ENCODE measurements at places on chromosomes 5 and 9.

DNA sequence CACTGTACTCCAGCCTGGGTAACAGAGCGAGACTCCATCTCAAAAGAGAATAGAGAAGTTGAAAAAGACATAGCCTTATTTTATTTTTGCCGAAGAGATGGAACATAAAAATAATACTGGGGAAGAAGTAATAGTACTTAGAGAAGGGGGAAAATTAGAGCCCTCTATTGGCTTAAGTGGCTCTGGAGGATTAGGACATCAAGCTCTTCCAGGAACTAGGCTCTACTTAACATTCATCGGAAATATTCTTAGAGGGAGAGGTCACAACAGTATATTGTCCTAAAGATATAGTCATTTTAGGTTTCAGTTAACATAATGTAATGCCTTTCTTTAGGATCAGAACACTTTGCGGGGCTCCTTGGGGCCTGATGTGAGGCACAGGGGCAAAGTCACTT, 86.0 kb upstream of the PLPP1 start:
- no peak for DNase-seq

DNA sequence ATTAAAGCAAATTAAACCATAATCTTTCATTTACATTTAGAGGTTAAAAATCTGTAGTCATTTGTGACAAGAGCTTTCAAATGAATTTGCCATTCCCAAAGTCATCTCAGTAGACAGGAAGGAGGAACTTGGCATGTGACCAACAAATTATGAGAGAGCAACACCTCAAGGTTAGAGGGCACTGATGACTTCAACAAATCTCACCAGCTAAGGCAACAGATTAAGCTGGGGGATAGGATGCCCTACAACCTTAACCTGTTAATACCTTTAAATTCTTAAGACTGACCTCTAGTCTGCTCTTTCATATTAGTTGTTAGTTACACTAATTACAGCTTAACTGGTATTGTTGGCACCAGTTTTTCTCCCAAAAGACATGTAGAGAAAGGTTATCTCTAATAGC, 18.4 kb downstream of the POU5F2 start:
- peak; percentile 8 for DNase-seq

- peak; percentile 70 for DNase-seq
Measured at GRCh38 chr5:108380531-108381349, 1.2 kb downstream of the FBXL17 start.

- DNase-seq, result no peak
Measured at GRCh38 chr5:172119921-172120688, 67.9 kb downstream of the STK10 start.

GRCh38 chr9:32978051-32978450, 23.4 kb downstream of the APTX start:
- no peak for DNase-seq

GRCh38 chr9:134215699-134216448, 51.5 kb upstream of the RNU6ATAC start:
- no peak for DNase-seq

DNA sequence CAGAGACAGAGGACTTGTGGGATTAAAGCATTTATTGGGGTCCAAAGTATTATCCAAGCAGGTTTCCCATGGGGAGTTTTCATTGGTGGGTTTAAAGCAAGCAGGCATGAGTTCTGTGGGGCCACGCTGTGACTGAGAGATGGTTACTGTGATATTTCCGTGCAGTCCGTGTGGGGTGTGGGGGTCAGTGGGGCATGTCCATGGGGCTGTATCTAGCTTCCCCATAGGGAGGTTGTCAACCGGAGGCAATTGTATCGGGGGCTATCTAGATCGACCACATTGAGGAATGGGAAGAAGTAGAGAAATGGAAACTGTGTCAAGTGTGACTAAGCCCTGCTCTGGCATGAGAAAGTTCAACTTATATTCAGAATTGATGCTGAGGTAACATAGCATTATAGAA, 7.1 kb upstream of the RPS23 start:
- no peak for DNase-seq

DNA sequence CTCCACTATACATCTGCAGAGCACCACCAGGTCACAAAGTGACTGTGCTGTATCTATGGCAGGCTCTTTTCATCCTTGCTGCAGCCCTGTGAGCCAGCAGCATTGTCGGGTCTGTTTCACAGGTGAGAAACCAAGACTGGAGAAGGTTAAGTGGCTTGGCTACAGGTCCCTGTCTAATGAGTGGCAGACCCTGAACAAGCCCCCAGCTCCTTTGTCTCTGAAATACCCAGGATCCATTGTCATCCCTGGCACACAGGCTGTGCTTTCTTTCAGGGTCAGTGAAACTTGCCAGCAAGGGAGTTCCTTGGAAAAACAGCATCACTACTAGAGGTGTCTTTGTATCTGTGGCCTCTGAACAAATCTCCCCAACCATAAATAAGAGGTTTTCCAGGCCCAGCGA, 27.6 kb upstream of the CXCL14 start:
- DNase-seq, result no peak

DNA sequence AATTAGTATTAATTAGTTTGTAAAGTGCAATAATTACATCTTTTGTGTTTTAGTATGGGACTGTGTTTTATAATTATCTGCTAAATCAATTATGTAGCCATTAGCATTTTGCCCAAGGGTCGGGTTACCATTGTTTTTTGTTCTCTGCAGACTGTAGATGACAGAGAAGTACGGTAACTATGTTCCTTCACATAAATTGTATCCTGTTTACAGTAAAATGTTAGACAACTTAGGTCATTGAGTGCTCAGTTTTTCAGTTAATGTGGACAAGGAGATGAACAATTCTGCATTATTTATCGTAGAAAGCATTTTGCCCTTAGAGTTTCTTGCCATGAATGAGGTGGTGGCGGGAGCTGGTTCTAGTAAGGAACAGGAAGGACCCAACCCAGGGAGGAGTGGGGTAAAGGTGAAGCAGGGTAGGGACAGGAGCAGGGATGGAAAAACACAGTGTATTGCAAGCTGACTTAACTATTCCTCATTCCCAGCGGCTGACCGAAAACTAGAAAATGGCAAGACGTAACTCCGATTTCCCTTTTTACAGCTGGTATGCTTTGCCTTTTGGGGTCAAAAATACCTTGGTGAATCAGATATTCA, 243.7 kb upstream of the SLC24A2 start:
- DNase-seq, result no peak

GRCh38 chr9:8521112-8521511, 721.5 kb upstream of the DMAC1 start:
- DNase-seq, result no peak

- DNase-seq, result peak; percentile 66
Measured at GRCh38 chr9:106962615-106963363, 99.8 kb downstream of the ZNF462 start.

DNA sequence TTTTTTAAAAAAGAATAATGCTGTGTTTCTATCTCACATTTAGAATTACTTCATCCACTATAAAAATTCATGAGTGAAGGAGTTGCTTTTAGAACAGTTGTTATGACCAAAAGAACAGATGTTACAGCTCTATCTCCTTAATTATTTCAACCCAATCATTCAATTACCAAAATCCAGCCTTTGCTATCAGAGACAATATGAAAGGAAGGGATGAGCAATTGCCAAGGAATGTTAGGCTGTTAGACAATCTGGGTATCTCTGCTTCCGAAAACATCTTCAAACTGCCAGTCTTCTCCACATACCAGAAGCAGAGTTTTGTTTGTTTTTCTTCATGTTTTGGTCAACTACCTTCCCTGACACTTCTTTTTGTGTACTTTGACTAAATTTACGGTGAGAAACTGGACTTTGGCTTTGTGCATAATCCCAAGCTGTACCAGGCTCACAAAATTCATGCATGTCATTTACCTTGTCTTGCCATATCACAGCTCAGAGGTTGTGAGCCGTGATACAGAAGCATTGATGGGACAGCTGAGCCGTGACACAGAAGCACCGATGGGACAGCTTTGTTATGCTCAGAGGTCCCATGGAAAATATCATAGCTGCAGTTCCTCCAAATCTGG, 405.5 kb downstream of the KIF4B start:
- no peak for DNase-seq

GRCh38 chr5:1897386-1897785, 14.7 kb upstream of the IRX4 start:
- DNase-seq, result no peak

DNA sequence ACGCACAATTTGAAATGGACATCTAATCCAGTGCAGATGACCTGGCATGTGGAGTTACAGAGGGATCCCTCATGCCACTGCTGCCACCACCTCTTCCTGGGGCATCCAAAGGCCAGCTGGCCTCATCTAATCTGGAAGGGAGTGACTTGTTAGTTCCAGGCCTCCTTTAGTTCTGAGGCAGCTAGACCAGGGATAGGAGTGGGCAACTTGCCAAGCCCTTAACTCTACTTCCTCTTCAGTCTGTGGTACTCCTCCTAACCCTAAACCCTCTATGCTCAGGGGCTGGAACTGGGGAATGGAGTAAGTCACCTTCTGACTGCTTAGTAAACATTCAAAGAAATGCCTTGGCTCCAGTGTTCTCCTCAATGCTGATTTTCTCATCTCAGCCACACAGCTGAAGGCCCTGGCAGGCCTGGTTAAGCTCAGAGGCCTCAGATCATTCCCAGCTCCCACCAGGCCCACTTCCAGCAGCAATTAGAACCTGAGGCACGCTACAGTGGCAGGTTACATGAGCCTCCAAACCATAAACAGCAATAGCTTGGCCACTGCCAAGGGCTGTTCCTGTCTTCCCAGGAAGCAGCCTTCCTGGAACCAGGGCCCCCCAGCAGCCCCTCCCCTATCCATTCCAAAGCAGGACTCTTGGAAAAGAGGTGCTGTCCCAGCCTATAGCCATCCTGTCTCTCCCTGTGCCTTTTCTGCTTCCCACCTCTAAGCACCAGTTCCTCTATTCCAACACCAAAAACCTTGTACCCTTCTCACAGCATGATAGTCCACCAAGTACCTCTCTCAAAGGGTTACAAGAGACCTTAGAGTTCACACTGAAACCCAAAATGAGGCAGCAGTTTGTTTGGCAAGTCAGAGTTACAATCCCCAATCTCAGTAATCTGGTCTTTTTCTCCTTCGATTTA, 2.0 kb downstream of the EIF4EBP3 start:
- peak; percentile 56 for DNase-seq

- DNase-seq, result no peak
Measured at GRCh38 chr5:36630201-36631145, 24.1 kb downstream of the SLC1A3 start.

DNA sequence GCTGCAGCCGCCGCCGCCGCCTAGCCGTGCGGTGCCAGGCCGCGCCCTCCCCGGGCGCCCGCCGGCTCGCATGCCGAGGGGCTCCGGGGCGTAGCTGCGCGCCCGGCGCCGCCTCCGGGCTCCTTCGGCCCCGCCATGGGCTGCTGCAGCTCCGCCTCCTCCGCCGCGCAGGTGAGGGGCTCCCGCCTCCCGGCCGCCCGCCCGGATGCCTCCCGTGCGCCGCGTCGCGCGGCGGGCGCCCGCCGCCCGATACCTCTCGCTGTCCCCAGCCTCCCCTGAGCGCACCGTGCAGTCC, 230 bp downstream of the SLC44A1 start:
- DNase-seq, result no peak

DNA sequence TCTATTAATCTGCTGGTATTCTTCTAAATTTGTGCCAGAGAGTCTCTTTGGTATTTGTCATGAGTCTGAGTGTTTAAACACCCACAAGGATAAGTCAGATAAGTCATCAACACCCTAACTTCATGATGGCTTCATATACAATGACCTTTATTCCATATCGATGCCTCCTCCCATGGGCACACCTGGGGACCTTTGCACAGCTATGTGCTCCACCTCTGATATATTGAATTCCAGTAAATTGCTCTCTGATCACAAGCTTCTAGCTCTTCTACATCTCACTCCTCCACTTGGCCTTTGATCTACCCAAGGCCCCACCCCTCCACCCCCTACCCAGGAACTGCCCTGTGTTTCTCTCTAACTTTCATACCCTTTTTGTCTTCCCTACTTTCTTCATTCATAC, 102.7 kb upstream of the MIER3 start:
- DNase-seq, result no peak

DNA sequence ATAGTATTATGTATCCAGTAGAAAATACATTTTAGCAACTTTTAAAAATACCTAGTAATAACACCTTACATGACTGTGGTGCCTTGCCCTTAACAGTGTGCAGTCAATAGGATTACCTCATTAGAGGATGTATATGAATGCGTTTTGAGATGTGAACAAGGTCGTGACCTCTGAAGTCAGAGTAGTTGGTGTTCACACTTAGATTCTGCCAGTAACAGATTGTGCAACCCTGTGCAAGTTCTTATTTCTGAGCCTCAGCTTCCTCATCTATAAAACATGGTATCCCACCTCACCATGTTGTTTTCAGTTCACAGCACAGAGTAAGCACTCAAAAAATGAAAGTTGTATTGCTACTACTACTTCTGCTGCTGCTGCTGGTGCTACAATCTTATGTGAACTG, 347.3 kb downstream of the KDM4C start:
- no peak for DNase-seq
